ENCODE measurements at places on chromosomes 1 and 21.

DNA sequence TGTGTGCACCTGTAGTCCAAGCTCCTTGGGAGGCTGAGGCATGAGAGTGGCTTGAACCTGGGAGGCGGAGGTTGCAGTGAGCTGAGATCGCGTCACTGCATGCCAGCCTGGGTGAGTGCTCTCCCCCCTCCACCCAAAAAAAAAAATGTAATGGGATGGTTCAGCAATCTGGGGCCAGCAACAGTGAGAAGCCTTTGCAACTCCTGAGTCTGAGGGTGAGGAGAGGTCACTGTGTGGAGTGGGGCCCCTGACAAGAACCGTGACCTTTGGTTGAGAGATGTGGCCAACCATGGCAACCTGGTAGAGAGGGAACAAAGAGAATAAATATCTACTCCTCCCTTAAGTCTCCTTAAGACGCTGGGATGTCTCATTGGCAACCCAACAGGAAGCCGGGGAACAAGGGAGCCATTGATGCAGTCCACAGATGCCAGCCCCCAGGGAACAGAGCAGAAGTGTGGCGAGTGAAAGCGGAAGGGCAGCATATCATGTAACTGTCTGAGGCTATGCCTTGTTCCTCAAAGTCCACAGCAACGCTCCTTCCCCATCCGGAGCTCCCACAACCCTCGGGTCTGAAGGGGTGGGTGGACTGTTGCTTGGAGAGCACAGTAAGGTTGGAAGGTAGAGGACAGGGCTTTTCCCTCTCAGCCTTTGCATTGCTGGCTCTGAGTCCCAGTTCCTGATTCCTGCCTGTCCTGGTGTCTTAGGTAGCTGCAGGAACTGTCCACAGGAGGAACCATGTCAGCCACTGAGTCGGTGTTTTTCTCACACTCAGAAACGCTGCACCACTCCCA lies 8.3 kb downstream of the TRNP1 start:
- peak; percentile 43 for DNase-seq

DNA sequence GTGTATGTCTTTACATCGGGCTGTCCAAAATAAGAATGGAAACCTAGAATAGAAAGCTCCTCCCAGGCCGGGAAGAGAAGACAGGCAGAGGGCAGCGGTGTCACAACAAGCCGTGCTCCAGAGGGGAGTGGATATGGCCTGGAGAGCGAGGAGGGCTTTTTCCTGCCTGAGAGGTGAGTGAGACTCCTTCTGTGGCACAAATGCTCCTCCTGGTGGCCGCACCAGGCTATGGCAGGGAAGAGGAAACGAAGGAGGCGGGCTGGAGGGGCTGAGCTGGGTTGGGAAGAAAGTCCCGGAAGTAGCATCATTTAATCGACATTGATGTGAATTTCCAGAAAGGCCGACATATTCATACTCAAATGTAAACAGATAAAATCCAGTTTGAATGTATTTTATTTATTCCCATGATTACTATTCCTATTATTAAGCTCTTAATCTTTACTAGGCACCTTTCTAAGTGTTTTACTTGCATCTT lies 54.7 kb downstream of the MEF2D start:
- peak; percentile 78 for DNase-seq

GRCh38 chr1:41679531-41679930 lies 195.0 kb upstream of the EDN2 start:
- DNase-seq, result no peak

GRCh38 chr1:39391691-39392679 lies 99.5 kb upstream of the BMP8A start:
- peak; percentile 87 for DNase-seq

- no peak for DNase-seq
Measured at GRCh38 chr1:89604414-89604735, 28.5 kb upstream of the LRRC8C start.

- DNase-seq, result no peak
Measured at GRCh38 chr1:248834343-248834940, 3.6 kb upstream of the ZNF672 start.

DNA sequence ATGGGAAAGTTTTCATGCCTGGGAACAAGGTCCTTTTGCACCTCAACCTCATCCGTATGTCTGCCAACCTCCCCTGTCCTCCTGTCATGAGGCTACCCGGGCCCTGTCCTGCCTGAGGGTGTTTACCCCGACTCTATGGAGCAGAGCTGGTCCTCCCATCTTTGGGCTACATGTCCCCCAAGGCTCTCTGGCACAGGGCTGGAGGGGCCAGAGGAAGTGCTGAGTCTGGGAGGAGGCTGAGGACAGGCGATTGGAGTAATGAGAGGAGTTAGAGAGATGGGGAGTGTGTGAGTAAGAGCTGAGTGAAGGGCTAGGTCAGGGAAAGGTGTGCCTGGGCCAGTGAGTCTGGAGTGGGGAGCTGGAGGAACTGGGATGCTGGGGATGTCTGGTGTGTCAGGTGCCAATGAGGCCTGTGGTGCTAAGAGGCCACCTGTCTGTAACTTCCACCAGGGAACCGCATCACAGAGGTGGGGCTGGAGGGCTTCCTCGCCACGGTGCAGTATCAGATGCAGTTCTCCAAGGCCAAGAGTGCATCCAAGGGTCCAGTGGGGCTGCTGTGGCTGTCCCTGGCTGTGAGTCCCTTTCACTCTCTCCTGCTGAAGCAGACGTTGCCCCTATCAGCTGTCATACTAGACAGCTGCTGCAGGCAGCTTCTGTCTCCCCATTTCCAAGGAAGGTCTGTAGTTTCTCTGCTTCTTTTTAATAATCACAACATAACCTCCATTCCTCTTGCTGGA lies 11.7 kb downstream of the LRRC71 start:
- DNase-seq, result no peak

GRCh38 chr1:35530168-35530567 lies 27.0 kb downstream of the KIAA0319L start:
- no peak for DNase-seq

DNA sequence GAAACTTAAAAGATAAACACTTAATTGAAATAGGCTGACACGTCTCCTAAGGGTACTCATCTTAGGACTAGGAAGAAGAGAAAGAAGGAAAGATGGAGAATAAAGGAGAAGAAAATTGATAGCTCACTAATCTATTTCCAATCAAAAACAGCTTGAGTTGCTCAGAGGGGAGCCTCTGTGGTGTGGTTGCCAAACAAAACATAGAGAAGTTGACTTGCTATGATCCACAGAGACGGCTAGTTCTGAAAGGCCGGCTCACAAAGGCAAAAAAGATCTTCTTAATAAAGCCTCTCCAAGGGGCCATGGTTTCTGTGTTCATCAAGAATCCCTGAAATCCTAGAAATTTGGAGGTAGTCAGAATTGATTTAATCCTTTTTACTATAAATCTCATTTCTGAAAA lies 644.1 kb downstream of the LMO4 start:
- DNase-seq, result no peak

- DNase-seq, result no peak
Measured at GRCh38 chr1:119254067-119254720, 113.7 kb upstream of the WARS2 start.

DNA sequence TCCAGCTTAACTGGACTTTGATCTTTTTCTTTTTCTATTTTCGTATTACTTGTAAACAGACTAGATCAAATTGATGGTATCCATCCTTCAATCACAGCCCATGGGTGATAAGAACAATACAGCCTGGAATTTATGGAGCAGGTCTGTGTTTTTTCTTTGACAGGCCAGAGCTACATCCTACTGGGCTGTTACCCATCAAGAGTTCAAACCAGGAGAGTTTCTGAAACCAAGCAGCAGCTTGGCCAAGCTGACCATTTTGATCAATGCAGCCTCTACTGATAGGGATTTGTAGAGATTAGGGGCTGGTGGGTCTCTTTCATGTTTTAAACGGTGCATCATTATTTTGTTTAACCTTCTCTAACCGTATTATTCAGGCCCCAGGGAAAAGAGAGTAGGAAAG lies 24.3 kb upstream of the CCDC190 start:
- no peak for DNase-seq

DNA sequence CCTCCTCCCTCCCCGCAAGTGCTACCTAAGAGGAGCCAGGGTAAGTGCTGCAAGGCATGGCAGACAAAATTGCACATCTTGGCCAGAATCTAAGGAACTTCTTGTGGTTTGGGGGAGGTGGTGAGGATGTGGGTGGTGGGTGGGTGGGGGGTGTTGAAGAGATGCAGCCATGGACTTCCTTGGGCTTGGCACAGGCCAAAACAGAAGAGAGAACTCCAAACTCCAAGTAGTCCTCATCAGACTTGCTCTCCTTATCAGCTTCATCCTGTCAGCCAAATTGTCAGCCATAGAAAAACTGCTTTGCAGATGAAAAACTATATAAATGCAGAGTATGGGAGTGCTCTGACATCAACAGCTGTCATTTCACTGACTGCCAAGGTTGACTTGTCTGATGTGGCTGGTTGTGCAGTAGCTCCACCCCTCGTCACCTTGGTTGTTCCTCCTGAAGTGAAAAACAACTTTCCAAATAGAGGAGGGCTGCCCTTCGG lies 7.1 kb downstream of the AMIGO1 start:
- DNase-seq, result no peak

- DNase-seq, result no peak
Measured at GRCh38 chr1:67227196-67227595, 60.9 kb downstream of the IL23R start.

DNA sequence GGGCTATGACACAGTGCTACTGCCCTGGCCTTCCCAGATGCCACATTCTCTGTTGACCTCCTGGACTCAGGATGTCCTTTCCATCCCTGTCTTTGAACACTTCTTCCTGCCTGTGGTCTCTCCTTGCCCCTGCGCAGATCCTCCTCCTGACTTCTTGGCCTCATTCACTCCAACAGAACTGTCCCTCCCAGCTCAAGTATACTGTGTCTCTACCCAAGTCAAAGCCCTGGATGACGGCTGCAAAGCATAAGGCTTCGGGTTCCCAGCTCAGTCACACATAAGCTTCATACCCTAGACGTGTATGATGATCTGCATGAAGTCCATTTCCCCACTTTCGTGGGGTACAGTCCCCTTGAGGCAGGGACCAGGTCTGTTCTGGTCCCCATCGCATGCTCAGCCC lies 328.2 kb upstream of the VAMP3 start:
- no peak for DNase-seq

DNA sequence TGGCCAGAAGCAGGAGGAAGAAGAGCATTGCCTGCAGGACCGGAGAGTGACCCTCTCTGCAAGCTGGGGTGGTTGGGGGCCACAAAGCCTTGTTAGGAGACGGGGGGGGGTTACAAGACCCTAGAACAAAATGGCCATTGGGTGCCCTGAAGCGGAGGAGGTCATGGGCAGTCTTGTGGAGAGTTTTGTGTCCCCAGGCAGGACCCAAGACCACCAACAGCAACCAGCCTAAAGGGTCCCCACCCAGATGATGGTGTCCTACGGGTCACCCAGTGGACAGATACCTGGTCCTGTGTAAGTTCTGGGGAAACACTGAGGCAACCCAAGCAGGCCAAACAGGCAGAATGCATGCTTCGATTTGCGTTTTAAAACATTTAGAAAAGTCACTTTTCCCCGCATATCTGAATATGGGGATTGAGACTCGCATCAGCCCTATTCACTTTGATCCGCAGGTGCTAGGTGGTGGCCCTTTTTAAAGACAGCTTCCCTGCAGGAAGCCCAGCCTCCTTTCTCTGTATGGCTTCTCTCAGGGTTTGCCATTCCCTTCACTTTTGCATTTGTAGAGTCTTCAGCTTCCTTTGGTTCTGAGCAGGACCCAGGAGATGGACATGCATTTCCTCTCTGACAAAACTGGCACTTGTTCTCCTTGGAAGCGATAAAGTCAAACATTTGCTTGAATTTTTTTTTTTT lies 21.1 kb downstream of the GNG4 start:
- DNase-seq, result no peak

DNA sequence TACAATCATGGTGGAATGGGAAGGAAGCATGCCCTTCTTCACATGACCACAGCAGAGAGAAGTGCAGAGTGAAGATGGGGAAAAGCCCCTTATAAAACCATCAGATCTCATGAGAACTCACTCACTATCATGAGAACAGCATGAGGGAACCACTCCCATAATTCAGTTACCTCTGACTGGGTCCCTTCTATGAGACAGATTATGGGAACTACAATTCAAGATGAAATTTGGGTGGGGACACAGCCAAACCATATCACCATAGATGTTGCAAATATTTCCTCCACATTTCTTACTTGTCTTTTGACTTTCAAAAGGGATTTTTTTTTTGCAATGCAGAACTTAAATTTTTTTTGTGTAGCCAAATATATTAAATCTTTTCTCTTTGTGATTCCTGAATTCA lies 14.8 kb downstream of the SH3BGR start:
- DNase-seq, result no peak

DNA sequence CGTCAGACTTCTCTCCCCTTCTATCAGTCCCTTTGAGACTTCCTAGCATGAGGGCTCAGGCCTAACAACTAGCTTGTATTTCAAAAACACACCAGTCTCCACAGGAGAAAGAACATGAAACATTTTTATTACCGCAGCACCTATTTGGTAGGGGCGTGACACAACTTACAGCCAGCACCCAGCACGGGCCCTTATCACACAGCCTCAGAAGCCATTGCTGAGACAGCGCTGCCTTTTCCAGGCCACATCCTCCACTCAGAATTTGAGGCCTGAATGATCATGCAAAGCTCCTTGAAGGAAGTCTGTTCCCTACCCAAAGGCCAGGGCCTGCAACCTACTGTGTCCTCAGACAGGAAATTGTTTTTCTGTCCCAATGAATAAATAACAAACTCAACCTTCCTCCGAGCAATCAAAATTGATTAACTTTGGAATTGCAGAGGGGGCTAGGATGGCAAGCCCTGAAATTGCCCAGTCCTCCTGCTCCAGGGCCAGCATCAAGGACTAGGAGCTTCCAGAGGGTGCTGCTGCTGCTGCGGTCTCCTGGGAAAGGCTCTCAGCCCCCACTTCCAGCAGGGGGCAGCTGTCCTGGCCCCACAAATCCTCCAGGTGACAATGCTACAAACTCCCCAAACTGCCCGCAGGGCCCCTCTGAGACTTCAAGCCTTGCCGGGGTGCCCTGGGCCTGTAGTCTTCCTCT lies 94.3 kb upstream of the GALNT2 start:
- DNase-seq, result no peak

GRCh38 chr1:110086961-110087360 lies 16.5 kb upstream of the ALX3 start:
- peak; percentile 64 for DNase-seq

- DNase-seq, result peak; percentile 94
Measured at GRCh38 chr1:55310505-55310971, 95.4 kb upstream of the USP24 start.

- DNase-seq, result no peak
Measured at GRCh38 chr1:54390655-54391054, 15.5 kb downstream of the SSBP3 start.

DNA sequence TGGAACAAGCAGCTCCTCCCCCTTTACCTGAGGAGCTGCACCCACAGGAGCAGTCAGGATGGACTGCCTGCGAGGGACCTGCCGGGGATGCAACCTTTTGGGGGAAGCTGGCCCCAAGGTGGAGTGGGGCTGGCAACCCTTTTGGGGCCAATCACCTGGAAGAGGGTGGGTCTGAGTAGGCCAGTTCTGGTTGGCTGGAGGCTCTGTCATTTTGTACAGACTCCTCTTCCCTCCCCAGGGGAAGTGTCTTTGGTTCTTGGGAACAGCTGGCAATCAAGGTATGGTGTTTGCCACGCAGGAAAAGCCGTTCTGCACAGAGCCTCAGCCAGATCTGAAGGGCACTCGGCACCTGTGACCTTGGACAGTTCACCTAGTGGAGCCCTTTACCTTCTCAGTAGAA lies 280 bp upstream of the A3GALT2 start:
- no peak for DNase-seq

DNA sequence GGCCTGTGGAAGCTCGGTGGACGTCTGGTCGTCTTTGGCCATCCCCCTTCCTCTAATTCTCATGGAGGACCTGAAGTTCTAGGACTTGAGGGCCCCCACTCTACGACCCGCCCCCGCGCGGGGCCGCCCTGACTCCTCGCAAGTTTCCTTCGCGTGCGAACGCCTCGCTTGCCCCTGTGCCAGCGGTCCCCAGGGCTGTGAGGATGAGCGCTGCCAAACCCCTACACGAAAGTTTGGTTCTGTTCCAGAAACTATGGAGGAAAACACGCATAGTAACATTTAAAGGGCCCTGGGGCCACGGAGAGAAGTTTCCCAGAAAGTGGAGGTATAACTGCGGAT lies 304 bp upstream of the GNG12 start:
- peak; percentile 55 for DNase-seq

All from HFFc6 (cell line).